ENCODE measurements at places on chromosomes 16 and 17.

DNA sequence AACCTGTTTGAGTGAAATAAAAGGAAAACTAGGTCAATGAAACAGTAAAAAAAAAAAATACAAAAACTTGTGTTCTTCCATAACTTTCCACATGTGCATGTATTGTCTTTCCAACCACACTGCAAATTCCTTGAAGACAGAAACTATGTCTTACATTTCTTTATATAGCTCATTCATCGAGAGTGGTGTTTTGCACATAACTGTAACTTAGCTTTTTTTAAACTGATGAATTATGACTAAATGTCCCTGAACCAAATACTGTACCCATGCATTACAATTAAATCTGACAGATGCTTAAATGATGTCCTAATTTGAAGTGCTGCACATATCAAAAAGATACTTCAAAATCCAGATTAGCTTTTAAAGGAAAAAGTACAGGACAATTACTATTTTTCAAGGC is 50.1 kb downstream of the BRIP1 start:
- DNase-seq, result no peak

DNA sequence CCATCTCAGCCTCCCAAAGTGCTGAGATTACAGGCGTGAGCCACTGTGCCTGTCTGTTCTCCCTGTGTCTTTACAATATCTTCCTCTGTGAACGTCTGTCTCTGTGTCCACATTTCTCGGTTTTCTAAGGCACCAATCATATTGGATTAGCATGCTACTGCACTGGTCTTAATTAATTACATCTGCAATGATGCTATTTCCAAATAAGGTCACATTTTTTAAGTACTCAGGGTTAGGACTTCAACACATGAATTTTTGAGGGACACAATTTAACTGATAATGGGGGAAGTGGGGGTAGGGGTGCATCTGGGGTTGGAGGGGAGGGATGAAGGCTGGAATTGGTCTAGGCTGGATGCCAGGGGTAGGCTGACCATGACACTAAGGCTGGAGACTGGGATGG is 102.6 kb downstream of the N4BP1 start:
- no peak for DNase-seq

- no peak for DNase-seq
These were observed 81.0 kb upstream of the BRD7 start for GRCh38 chr16:50449800-50450199.

- DNase-seq, result no peak
These were observed 8.9 kb downstream of the NSMCE1 start for GRCh38 chr16:27259710-27260109.

- DNase-seq, result no peak
These were observed 592 bp downstream of the ALDOA start for GRCh38 chr16:30065943-30066760.

GRCh38 chr16:30535106-30535776 is 583 bp upstream of the ZNF747 start:
- no peak for DNase-seq

DNA sequence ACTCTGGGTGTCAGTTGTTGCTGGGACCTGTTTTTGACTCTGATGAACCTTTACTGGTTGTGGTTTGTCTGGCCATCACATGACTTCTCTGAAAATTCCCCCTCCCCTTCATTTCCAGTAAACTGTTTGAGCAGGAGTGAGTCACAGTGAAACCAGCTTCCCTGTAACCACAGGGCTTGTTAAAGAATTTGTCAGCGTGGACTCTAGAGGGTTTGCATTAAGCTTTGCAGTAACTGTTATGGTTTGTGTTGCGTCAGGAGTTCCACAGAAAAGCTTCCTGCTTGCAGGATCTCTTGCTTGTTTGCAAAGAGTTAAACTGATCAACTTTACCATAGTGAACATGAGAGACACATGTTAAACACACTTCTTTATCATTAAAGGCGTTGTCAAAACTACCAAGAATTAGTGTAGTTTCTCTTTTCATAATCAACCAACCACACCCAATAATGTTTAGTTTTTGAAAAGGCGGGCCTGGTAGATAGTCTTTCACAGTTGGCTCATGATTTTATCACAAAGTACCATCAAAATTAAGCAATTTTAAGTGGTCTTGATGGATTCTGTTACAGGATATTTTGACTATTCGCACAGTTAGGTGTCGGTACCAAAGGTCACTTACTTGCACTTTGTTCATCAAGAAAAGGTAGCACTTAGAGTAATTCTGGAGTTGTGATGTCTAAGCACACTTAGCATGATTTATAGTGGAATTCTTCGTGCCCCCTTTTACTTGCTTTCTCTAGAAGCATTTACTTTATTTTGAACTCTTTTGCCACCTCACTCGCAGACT is 79.3 kb downstream of the VMP1 start:
- DNase-seq, result no peak

DNA sequence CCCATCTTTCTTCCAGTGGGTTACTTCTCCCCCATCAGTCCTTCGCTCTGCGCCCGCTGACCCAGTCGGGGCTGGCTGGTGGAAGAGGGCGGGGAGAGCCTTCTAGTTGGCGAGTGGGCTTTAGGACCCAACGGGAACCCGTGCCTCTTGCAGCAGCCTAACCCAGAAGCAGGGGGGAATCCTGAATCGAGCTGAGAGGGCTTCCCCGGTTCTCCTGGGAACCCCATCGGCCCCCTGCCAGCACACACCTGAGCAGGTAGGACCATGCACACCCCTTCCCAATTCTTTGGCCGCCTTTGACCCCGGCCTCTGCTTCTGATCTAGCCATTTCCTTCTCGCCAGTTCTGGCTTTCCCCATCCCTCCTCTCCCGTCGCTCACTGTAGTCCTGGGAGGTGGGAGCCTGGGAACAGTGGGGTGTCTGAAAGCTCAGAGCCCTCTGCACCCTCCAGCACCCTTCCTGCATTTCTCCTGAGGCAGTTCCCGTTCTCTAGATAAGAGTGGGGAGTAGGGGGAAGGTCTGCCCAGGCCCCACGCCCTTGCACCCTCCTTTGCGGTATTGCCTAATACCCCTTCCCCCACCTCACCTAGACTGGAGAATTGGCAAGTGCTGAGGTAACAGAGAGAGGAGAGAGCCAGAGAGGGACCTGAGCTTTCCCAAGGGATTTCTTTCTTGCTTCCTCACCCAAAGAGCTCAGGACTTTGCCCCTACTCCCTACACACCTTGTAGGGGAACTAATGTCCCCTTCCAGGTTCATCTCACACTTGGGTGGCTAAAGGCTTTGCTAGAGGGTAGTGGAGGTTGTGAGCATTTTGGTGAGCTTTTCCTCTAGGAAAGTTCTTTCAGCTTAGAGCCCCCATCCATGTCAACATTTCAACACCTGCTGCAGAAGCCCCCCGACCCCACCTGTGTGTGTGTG is at the start of gene RARA:
Gene RARA (plus strand): TSS at position 150 of the 918 bp plus-strand sequence. CDS start 22,039 bp downstream, outside the sequence.
- DNase-seq, result no peak

Measured in progenitor cell of endocrine pancreas (in vitro differentiated cells).